Esophagus muscularis mucosa (tissue), 4 donors: ENCODE measurements at places on chromosomes 2 and 18.

DNA sequence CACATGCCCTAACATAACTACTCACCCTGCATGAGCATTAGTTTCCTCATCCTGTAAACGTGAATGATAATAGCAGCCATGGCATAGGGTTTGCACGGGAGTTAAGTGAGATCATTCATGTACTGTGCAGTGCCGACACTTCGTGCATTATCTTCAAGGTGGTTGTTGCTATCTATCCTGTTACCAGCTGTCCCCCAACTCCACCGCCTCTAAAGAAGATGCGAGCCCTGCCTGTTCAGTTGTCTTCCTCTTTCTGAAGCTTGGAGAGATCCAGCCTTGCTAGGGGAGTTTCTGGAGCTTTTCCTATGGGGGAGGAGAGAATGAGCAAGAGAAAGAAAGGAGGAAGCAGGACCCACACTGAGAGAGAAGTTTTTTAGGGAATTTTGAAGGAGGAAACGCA, 34.4 kb downstream of the YPEL5 start:
- no peak for DNase-seq

DNA sequence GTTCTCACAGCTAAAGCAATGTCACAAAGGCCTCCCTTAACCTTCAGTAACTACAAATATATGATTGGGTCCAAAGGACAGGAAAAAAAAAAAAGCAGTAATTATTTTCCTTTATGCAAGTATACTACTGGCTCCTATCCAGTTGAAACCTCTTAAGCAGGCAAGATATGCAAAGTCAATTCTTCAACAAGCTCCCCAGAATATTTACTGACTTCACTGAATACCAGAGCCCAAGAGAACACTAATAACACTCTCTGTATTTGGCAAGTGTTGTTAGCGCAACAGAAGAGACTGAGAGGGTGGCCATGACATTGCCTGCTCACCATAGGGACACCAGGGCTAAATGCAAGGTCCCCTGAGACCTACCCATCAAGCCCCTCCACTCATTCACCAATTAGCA, 74.5 kb downstream of the AP1S3 start:
- no peak for DNase-seq

GRCh38 chr2:146385031-146385430, 1459.8 kb upstream of the ACVR2A start:
- DNase-seq = no peak

- DNase-seq = no peak
Measured at GRCh38 chr18:59072727-59073421, 66.8 kb upstream of the SEC11C start.

- no peak for DNase-seq
Measured at GRCh38 chr2:33264766-33265165, 211.7 kb upstream of the RASGRP3 start.

- DNase-seq = no peak
Measured at GRCh38 chr2:234550511-234551107, 53.7 kb upstream of the ARL4C start.

DNA sequence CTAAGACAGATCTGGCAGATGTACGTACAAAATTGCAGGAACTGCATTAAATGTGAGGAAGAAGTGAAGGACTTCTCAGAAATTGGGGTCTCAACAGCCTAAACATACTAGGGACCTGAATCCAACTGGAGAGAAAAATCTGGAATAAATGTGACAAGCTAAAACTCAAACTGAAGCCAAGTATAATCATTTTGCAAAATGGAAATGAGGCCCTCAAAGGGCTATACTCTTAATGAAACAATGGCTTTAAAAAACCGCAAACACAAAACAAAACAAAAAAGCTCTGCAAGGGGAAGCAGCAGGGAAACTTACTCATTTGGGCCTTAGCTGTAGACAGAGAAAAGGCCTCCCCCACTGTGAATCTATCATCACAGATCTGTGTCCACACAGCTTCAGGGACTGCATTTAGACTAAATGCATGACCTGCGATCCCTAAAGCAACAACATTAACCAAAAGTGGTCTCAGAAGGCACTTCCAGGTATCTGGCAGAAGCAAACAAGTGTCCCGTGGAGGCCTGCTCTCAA, 63.2 kb downstream of the CCBE1 start:
- DNase-seq = peak; percentile 29

DNA sequence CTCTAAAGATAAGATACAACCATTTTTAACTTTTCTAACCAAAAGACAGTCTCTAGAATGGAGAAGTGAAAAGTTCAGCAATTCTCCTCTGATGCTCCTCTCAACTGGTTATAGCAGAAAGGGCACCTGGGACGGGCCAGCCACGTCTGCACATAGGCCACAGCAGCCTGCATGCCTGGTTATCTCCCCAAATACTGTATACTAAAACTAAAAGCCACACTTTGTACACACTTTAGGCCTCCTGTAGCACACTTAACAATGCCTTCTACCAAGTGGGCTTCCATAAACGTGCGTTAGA, 179.1 kb downstream of the ANKRD44 start:
- no peak for DNase-seq

GRCh38 chr2:160336105-160336504, 136.0 kb upstream of the ITGB6 start:
- DNase-seq = no peak

- no peak for DNase-seq
Measured at GRCh38 chr2:72989770-72990556, 72.6 kb downstream of the EMX1 start.

- no peak for DNase-seq
Measured at GRCh38 chr2:100924520-100925451, 77.3 kb upstream of the RPL31 start.

DNA sequence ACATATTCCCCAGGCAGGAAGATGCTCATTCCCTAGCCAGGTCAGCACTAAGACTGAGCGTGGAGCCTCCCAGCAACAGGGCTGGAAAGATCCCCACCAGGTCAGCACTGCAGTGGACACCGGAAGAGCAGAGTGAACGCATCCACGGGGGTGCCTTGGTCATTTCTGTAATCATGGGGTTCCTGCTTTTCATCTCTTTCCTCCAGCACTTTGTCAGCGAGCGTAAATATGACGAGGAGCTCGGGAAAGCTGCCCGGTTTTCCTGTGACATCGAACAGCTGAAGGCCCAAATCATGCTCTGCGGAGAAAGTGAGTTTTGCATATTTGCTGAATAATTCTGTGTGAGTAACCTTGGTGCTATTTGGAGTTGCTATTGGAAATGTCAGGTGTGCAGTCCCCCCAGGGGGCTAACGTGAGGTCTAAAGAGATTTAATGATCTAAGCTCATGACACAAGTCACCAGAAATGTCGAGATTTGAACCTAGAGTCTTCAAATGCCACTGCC, 40.1 kb downstream of the KCTD18 start:
- no peak for DNase-seq

- DNase-seq = peak; percentile 10
Measured at GRCh38 chr18:9696701-9697100, 11.4 kb upstream of the RAB31 start.

DNA sequence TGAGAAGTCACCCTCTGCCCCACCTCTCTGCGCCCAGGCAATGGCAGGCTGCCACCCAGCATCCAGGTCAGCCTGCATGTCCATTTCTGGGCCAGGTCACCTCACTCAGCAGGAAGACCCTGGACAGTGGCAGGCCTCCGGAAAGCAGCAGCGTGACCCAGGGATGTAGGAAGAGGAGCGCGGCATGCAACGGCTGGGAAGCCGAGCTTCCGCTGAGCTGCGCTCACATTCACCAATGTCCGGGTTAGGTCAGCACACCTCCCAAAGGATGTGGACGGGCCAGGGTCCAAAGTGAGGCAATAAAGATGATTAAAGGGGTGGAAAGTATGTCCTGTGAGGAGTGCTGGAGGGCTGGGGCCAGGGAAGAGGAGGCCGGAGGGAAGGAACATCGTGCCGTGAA, 174.5 kb downstream of the CTIF start:
- no peak for DNase-seq

GRCh38 chr18:57077786-57078552, 68.9 kb upstream of the BOD1L2 start:
- no peak for DNase-seq

GRCh38 chr2:120316071-120316470, 29.9 kb upstream of the INHBB start:
- DNase-seq = no peak

- no peak for DNase-seq
Measured at GRCh38 chr18:28820353-28820752, 643.4 kb upstream of the CDH2 start.

GRCh38 chr2:118686346-118686745, 161.1 kb downstream of the EN1 start:
- no peak for DNase-seq

DNA sequence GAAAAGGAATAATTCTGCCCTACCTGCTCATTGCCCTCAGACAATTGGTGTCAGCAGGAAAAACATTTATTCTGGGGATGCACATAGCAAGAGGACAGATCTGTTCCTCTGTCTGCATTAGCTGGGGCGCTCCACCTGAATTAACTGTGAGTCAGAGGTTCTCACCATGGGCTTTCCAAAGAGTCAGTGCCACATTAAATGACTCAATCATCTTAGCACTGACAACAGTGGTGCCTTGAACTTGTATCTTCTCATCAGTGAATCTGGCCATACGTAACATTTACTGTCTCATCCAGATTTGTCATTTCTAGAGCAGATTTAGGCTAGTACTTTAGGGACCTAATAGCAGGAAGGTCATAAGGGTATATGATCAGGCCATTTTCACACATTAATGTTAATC, 358.1 kb upstream of the CRIM1 start:
- DNase-seq = no peak

GRCh38 chr2:96819128-96819875, 3.2 kb downstream of the CNNM3 start:
- no peak for DNase-seq

DNA sequence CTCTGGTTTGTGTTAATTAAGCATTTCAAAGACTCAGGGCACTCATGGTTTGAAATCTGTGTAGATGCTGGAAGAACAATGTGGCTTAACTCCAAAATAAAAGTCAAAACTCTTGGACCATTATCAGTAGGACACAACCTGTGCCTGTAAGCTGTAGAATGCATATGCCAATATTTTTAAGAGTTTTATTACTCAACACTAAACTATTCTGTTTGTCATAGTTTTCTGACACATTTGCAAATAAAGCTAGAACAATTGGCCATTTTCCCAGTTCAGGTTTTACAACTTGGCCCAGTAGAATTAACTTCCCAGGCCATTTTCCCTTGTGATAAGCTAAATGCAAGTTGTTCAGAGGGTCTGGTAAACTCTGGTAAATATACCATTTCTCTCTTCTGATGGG, 713.1 kb downstream of the CBLN2 start:
- no peak for DNase-seq

DNA sequence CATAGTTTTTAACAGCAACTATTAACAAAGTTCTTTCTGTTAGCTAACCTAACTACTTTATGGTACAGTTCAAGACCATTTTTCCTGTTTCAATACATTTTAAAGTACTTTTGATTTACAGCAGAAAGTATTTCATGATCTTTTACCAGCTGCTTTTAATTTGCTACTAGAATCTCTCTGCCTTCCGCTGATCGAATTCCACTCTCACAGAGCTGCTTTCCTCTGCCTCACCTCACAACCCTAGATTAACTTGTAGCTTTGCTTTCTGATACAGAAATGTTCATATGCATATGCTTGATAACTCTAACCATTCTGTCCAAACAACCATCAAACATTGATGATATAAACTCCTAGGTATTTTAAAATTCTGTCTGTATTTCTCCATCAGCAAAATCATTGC, 463.2 kb upstream of the ZEB2 start:
- no peak for DNase-seq

DNA sequence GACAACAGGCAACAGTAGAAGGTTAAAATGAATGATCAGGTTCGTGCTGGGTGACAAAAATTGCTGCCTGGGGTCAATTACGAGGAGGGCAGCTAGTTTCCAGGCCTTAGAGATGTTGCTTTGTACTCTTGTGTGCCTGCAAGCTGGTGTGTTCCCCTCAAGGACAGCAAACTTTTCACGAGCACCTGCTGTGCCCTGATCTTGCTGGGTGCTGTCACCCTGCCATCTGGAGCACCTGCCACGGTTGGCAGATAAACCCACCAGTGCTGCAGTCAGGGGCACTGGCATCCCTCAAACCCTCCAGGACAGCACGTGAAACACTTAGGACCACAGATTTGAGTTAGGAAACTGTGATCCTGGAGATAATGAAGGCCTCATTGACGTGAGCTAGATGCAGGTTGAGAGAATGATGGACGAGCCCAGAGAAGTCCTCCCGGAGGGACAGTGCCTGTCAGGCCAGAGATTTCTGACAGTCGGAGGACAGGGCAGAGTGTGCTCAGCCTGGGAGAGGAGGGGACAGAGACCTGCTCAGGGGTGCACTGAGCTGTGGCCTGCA, 104.3 kb upstream of the RAB12 start:
- no peak for DNase-seq

GRCh38 chr18:22625406-22625805, 207.7 kb upstream of the CTAGE1 start:
- no peak for DNase-seq

- DNase-seq = no peak
Measured at GRCh38 chr2:142665241-142665640, 212.2 kb upstream of the KYNU start.

DNA sequence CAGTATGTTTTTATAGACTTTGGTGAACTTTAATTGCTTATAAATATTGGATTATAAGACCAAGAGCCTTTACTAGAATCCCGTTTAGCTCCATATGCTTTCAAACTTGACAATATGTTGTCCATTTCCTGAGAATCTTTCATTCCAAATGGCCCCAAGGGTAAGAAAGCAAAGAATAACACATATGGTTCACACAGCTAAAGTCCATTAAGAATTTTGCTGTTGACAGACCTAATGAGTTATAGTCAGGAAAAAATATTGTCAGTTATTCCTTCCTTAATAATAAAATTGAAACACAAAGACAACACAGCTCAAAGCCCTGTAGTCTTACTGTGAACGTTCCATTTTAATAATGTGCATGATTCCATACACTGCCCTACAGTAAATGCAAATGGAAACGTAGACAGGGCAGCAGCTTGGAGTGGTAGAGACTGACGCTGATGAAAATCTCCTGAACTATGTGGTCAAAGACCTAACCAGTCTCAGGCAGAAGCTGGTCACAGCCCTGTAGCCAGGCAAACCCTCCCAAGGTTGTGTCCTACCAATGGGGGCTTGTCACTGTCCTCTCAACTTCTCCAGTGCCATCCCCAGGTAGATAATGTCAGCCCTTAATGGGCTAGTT, 49.0 kb upstream of the ATIC start:
- no peak for DNase-seq

DNA sequence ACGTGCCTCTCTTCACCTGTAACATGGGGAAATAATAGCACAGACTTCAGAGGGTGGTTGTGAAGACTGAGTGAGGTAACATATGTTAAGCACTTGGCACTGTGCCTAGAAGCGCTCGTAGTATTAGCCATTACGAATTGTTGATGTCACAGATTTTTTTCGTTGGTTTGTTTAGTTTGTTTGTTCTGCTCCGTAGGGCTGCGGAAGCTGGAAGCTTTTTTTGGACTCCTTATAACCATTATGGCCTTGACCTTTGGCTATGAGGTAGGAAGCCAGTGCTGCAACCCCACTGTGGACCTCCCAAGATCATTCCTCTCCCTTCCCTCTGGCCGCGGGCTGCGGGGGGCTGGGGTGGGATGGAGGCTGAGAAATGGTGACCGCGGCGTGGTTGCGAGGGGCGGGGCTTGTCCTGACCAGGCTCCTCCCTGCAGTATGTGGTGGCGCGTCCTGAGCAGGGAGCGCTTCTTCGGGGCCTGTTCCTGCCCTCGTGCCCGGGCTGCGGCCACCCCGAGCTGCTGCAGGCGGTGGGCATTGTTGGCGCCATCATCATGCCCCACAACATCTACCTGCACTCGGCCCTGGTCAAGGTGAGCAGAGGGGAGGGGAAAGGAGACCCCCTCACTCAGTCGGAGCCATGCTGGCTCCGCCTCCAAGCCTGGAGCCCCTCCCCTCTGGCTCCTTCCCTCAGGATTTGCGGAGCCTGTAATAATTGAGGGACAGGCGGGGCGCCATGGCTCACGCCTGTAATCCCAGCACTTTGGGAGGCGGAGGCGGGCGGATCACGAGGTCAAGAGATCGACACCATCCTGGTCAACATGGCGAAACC, 5.5 kb downstream of the SLC11A1 start:
- DNase-seq = no peak
